NB4 (cell line): ENCODE measurements at places on chromosomes 7 and 10.
A peak's percentile ranks its signal among the peaks of the same experiment; 100 is the strongest.

- DNase-seq: no peak
These were observed 103.8 kb downstream of the NKX6-2 start for GRCh38 chr10:132681858-132682755.

GRCh38 chr10:77552252-77552651, 85.4 kb downstream of the KCNMA1 start:
- DNase-seq: peak; percentile 57

DNA sequence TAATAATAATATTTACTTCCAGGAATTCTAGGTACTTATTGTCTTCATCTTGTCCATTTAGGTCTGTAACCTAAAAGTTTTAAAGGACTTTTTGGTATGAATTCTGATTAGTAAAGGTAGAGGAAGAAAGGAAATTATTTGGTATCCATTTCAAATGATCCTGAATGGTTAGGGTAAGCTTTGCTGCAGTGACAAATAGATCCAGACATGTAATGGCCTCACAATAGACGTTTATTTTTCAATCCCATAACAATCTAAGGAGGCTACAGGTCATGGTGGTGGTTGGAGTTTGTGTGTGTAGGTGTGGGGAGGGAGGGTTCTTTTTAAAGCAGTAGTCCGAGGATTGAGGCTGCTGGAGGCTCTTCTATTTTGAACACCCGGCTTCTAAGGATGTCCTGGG, 5.3 kb downstream of the FBH1 start:
- no peak for DNase-seq

DNA sequence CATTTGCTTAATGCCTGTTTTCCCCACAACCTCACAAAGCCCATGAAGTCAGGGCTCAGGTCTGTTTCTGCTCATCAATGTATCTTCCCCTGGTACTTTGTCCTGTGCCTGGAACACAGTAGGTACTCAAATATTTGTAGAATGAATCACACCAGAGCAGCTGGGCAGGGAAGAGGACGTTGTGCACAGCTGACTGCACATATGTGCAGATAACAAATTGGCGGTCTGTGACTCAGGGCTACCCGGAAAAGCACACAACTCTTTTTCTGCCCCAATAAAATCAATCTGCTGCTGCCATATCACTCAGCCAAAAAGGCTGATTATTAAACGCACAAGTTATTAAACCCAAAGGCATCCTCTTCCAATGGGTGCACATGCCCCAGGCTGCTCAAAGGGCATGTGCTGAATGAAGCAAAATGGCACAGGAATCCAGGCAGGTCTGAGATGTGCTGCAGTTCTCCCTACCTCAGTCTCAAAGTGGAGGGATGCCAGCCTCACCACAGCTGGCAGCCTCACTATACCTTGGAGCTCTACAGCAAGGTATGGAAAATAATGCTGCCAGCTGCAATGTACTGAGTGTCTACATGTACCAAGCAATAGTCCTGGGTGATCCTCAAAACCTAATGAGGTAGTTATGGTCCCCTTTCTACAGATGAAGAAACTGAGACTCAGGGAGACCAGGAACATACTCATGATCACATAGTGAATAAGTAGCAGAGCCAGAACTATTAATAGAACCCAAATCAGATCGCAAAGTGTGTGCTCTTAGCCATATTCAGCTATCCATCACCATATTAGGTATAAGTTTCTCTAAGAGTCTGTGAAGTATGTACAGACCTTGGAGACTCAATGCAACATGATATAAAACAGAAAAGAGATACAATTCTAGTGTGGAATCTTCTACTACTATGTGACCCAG, 43.4 kb downstream of the SORBS1 start:
- DNase-seq: no peak

DNA sequence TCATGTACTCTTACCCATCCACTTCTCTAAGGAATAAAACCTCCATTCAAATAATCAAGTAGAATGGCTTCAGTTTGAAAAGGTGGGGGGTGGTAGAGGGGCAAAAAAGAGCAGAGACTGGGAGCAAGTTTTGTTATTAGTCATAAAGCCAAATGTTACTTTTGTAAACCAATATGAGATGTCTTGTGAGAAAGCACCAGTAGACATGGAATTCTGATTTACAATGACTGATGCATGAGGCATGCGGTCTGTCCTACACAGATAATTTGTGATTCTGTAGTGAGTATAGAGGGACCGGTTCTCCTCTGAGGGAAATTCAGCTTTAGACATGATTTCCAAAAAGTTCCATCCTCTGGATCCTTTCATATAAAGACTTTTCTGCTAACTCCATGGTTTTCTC, 12.9 kb upstream of the ABCA13 start:
- no peak for DNase-seq

DNA sequence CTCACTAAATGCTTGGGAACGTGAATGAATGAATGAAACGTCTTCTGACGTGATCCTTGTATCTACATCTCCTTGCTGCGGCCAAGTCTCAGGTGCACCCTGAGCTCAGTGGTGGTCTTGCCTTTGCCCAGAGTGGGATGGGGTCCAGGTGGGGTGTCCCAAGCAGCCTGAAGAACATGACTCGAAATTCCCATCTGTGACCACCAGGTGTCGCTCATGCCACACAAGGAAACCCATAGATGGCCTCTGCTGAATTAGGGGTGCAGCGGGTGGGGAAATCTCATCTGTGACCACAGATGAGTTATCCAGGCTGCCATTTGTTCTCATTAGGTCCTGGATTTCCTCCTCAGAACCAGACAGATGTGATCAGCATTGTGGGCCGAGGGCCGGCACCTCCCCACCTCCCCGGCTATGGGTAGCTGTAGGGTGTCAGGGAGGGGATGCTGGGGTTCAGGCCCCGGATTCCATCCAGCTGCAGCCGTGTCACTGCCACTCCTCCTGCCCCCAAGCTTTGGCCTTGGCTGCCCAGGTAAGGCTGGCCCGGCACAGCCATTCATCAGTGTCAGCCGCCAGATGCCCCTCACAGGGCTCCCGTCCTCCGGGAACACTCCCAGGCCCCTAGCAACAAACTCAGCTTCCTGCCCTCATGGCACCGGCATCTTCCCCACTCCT, 21.0 kb upstream of the GNA12 start:
- DNase-seq: peak; percentile 85

- no peak for DNase-seq
These were observed 590.5 kb downstream of the PARD3 start for GRCh38 chr10:34224639-34225038.

DNA sequence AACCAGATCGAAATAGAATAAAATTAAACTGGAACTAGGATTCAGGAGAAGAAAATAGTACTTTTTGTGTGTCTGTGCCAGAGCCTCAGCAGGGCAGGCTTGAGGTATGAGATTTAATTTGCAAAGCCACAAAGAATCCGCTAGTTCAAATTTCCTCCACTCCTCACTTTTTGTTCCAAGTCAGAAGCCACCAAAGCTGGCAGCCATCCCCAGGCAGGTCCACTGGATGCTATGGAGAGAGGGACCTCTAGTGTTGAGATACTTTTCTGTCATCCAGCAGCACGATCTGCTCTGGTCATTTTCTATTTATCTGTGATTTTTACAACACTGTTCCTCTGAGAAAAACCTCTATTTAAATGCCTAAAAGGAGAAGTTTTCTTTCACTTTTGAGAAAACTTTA, 147.9 kb upstream of the FRMD4A start:
- DNase-seq: peak; percentile 38

DNA sequence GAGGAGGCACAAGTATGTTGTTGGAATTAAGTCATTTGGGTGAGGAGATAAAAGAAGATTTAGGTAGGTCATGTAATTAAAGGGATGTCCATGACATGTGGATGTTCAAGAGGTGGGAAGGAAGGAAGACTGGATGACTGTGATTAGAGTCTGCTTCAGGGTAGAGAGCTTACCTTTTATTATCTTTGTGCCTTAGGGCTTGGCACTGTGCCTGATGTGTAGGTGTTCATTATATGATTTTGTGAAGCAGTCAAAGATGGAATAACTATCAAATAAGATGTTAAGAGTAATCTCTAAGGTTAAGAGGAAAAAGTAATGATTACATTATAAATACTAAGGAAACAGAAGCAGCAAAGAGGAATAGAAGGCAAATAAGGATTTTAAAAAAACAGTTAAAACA, 97.8 kb downstream of the CDK14 start:
- no peak for DNase-seq

- no peak for DNase-seq
These were observed 11.8 kb upstream of the PCGF5 start for GRCh38 chr10:91208642-91209041.

DNA sequence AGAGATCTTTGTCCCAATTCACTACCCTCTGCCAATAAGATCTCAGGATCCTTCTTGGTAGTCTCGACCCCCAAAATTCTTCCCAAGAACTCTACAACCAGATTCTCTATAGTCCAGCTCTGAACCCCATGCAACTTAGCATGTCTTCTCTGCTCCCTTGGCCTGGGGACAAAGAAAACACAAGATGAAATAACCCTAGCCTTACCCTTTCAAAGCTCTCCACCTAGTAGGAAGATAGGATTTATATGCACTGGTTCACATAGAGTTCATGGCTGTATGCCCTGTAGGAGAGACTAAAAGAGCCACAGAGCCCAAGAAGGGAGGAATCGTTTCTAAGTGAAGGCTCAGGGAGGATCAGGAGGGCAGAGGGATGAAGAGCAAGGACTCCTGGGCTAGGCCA, 96.1 kb downstream of the PPP1R3C start:
- DNase-seq: no peak

DNA sequence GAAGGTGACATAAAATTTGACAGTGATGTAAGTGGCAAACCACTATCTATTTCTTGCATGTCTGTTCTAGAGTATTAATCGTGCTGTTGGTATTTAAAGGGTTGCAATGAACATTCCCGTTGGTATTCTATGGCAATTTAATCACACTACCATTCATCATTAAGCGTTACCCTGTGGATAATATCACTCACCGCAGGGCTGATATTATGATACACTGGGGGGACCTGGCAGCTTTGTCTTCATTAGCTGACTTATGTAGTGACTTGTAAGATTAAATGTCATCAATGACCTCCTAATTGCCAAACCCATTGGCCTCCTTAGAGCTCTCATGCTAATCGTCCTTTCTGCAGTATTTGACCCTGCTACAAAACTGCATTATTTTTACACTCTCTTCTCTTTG, 624.5 kb upstream of the VSTM2A start:
- DNase-seq: no peak

DNA sequence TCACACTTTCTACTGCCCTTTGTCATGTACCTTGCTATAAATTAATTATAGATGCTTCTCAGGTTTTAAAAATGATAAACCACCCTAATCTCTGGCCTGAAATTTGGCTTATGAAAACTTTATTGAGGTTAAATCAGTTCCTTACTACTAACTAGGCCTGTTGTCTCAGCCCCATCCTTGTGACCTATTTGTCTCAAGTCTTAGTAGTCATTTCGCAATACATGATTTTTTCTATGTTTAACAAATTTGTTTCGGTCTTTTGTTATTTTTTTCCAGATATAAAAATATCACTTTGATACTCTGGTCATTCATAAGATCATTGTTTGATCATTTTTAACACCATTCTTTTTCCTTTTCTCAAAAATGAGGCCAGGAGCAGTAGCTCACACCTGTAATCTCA, 411.6 kb downstream of the GFRA1 start:
- DNase-seq: no peak

GRCh38 chr10:84406561-84406960, 78.2 kb downstream of the CCSER2 start:
- DNase-seq: no peak

DNA sequence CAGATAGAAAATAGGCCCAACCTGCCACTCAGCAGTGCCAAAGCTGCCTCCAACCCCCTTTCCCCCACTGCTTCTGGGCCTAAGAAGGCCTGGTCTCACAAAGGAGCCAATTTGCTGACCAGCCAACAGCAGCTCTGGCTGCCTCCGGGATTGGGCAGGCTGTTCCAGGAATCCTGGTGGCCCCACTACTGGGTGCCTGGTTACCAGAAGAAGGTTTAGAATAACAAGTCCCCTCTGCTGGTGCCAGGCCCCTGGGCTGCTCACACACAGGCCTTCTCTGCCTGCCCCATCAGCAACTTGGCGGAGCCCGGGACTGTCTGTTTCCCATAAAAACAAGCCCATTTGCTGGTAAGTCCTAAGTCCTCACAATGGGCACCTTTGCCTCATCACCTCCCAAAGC, 1.2 kb downstream of the PHKG1 start:
- no peak for DNase-seq

- DNase-seq: peak; percentile 86
These were observed 69.1 kb upstream of the MXI1 start for GRCh38 chr10:110138197-110138812.

DNA sequence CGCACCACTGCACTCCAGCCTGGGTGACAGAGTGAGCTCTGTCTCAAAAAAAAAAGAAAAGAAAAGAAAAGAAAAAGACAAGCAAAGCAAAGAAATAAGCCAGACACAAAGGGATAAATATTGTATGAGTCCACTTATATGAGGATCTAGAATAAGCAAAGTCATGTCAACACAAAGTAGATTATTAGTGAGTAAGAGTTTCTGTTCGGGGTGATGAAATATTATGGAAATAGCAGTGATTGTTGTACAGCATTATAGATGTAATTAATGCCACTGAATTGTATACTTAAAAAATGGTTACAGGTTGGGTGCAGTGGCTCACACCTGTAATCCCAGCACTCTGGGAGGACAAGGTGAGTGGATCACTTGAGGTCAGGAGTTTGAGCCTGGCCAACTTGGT, 83.2 kb downstream of the HIP1 start:
- DNase-seq: no peak

- DNase-seq: peak; percentile 19
These were observed 80.2 kb downstream of the HTR7 start for GRCh38 chr10:90777621-90778020.

- no peak for DNase-seq
These were observed 26.2 kb upstream of the PRPF18 start for GRCh38 chr10:13560597-13560996.

DNA sequence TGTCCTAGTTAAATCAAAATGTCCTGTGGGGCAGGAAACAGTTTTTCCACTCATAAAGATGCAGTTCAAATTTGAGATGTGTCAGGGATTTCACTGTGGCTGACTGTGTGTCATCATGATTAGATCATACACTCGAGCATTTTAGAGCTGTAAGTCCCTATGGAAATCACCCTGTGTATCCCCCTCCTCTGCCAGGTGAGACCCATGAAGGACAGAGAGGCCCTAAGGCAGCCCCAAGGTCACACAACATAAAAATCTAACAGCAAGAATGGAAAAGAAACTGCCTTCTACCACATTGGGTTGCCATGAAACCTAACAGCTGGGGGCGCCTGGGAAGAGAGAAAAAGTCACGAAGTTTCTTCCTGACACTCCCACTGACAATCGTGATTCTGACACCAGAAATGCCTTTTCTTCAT, 135.8 kb downstream of the KCNMA1 start:
- DNase-seq: no peak

DNA sequence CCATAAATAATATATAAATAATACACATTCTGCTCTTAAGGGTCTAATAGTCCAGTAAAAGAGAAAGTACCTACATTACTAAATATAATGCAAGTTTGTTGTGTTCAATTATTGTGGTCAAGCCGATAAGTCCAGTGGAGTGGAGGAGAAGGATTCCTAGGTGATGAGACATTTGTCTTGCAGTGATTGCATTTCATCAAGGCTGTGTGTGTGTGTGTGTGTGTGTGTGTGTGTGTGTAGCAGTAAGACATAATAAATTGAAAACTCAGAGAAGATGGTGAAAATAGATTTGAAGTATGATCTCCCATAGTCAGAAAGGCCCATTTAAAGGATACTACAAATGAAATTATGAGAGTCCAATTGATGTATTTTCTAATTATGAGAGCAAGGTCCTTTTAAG, 192.5 kb upstream of the SEMA3C start:
- DNase-seq: no peak
